ENCODE measurements at places on chromosomes 13 and 19. TPM values are rescaled to one million over a fixed set of nuclear protein-coding genes. Genes with fewer than 3 reads are reported as not detected.
A peak's percentile ranks its signal among the peaks of the same experiment; 100 is the strongest.

GRCh38 chr19:45468159-45468651 lies 409 bp downstream of the FOSB start:
- peak; percentile 58 for DNase-seq

GRCh38 chr13:25151626-25152195 lies 20.4 kb downstream of the AMER2 start:
- DNase-seq = no peak

GRCh38 chr13:93726173-93726957 lies 499.8 kb downstream of the GPC6 start:
- no peak for DNase-seq

DNA sequence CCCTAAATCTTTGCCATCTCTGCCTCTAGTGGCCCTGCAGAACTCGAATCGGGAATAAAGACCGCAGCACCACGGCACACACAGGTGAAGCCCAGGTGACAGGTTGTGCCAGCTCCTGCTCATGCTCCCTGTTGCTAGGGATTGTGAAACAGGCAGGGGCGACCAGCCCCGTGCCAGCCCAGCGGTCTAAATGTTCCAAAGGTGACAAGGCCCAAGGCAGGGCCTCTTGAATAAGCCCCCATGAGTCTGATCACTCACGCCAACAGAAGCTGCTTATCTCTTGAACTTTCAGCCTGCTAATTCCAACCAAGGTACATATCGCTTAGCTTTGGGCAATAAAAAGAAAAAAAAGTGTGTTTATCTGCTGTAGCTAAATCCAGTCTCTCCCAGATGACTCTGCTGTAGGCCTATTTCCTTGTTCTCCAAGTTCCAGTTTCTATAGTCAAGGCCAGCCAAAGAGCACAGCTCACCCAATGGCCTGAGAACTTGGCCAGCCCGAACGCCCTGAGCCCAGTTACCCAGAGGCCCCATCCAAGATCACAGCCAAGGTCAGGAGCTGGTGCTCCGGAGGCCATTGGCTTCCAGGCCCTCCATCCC lies 191.1 kb upstream of the GPR12 start:
- no peak for DNase-seq

GRCh38 chr19:16061943-16062342 lies 14.4 kb upstream of the TPM4 start:
- no peak for DNase-seq

PSG3 gene
- total RNA-seq = not detected

CYP4F8 gene
- not detected for total RNA-seq

- no peak for DNase-seq
Observed at GRCh38 chr19:8224394-8225145, 15.4 kb downstream of the CERS4 start.

FBXO17 gene
- total RNA-seq = 24.2 TPM

DNA sequence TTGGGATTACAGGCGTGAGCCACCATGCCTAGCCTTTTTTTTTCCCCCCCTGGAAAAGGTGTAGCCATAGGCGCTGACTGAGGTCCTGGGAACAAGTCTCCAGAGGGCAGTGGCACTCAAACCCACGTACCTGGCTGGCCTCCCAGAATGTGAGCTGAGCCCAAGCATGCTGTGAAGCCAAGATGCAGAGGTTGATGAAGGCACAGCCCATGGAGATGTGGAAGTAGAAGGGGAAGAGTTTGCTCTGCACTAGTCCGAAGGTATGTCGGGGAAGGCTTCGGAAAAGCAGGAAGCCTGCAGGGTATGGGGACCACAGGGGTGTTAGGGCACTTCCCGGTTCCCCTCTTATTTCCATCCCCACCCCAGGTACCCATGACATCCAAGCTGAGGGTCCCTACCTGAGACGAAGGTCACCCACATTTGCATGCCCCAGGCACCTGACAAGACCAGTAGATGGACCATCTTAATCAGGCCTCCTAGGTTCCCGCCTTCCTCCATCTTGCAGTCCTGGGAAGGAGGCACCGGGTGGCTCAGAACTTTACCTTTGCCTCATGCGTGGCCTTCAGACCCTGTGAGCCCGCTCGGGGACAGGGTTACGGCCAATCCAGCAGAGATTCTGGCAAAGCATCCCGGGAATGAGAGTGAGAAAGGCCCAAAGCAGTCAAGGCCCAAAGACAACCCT lies 805 bp downstream of the TMEM205 start:
- no peak for DNase-seq

DNA sequence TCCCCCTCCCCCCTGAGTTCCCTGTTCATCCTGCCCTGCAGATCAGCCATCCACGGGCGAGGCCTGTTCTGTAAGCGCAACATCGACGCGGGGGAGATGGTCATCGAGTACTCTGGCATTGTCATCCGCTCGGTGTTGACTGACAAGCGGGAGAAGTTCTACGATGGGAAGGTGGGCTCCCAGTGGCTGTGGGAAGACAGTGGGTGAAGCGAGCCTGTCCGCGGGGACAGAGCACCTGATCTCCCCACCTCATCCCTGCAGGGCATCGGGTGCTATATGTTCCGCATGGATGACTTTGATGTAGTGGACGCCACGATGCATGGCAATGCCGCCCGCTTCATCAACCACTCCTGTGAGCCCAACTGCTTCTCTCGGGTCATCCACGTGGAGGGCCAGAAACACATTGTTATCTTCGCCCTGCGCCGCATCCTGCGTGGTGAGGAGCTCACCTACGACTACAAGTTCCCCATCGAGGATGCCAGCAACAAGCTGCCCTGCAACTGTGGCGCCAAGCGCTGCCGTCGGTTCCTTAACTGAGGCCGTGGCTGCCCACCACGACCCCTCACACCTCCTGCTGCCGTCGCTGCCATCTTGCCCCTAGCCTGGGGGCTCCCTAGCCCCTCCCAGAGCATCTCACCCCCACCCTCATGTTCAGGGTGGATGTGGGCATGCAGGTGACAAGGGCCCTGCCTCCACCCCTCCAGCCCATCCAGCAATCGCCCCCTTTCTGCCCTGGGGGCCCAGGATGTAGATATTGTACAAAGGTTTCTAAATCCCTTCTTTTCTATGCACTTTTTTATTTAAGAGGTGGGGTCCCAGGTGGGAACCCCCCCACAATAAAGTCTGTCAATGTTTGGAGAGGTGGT lies 4.0 kb downstream of the IGFLR1 start:
- DNase-seq = no peak

CELF5 gene
- total RNA-seq = 0.64 TPM

GRCh38 chr19:48867123-48867745 lies 1.2 kb downstream of the PLEKHA4 start:
- DNase-seq = no peak

FAM98C gene
- 31.4 TPM for total RNA-seq

DNA sequence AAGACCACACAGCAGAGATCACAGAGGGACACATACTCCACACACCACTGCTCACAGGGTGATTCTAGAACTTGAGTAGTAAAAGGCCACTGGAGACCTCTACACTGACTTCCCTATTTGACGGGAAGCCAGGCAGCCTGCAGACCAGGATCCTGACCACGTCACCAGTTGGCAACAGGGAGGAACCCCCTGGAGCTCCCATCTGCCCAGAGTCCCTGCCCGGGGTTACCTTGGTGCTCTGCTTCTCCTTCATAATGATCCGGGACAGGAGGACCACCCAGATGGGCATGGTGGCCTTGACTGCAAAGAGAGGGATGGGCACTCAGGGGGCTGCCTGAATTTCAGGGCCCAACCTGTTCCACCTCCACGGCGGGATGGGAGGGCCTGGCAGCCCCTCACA lies 932 bp downstream of the SLC35E1 start:
- DNase-seq = no peak

- no peak for DNase-seq
Observed at GRCh38 chr13:29284726-29285125, 310.8 kb downstream of the SLC7A1 start.

KISS1R gene
- not detected for total RNA-seq

SDHAF1 gene
- total RNA-seq = 16.9 TPM

DNA sequence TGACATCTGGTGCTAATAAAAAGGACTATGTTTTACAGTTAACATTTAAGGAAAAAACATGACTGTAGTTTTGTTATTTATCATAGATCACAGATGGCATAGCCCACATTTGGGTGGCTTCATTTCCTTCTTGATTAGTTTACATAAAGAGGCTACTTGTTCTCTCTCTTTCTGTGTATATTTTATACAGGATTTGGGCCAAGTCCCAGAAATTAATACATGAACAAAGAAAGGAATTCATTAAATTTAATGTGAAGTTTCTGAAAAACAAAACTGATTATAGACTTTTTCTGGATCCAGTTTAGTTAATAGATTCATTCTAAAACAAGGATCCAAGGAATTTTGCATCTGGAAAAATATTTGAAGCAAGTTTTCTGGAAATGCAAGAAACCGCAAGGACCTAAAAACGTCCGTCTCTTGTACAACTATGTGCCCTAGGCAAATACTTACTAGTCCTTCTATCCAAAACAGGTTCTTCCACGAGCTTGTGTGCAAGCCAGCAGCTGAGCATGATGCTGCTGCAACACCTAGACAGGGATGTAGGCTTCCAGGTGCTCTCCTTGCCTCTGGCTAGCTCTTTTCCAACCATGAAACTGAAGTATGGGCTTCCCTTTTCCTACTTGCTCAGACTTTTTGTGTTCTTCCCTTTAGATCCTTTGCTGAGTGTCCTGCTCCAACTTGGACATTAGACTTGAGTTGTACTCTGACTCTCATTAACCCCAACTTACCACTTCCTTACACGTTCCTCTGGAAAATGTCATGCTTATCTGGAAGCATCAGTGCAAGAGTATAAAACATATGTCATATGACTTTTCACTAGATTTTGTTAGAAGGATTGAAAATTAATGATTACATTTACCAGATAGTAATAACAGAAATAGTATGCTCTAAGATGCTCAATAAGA lies 161.5 kb upstream of the STARD13 start:
- no peak for DNase-seq

DNA sequence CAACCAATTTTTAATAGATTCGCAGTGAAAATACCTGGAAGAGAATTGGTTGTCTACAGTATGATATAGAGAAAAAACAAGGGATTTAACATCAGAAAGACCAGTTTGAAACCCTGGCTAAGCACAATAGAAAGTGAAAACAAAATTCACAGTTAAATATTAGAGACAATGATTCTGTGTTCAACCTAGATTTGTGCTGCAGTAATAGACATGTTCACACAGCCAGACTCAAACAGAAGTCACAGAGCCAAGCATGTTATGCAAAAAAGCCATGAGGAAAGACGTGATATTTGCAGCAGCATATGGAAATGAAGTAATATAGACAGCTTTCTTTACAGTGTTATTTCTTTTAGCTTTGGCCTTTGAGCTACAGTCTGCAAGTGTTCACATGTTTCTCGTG lies 48.1 kb downstream of the SCEL start:
- DNase-seq = no peak

DNA sequence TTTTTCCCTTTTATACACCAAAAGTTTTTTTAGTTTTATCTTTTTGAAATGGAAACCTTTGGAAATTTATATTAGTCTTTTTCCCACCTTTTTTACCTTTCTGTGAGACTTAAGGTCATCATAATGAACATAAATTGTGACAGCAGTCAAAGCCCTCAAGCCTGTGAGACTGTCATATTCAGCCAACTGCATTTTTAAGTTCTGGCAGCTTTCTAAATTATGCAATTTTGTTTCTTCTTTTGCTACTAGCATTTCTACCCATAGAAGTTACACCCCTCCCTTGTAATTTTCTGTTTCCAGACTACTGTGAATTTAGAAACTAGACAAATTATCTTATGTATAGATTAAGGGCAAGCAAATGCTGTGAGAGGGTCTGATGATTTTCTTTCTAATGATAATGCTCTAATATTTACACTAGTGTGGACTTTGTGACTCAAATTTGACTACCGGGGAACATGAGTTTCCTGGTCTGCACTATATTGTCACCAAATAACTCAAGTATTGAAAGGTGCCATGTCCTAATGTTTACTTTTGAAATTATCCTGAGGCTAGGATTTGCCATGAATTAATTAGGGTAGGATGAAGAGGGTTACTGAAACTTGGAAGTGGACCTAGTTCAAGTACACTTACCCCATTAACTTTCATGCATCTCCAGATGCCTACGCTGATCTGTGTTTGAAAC lies 43.7 kb downstream of the FRY start:
- no peak for DNase-seq

DNA sequence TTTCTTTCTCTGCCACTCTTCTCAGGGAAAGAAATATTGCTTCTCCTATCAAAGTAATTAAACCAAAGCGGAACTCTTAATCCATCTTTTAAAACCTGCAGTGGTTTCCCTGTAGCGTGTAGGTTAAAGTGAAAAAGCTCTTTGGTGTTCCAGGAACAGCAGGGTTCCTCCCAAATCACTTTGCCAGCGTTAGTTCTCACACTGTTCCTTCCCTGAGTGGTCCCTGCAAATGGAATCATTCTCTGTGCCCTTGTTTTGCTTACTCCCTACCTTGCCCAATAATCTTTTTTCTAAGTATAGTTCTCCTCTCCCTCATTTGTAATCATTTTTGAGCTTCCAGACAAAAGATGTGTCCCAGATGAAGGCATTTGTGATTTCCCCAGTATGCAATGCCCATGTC lies 207.5 kb downstream of the HS6ST3 start:
- DNase-seq = no peak

ZNF134 gene
- total RNA-seq = 13.2 TPM

GRCh38 chr13:112056284-112056727 lies 10.6 kb upstream of the SOX1 start:
- DNase-seq = no peak

ZNF99 gene
- total RNA-seq = not detected

DNA sequence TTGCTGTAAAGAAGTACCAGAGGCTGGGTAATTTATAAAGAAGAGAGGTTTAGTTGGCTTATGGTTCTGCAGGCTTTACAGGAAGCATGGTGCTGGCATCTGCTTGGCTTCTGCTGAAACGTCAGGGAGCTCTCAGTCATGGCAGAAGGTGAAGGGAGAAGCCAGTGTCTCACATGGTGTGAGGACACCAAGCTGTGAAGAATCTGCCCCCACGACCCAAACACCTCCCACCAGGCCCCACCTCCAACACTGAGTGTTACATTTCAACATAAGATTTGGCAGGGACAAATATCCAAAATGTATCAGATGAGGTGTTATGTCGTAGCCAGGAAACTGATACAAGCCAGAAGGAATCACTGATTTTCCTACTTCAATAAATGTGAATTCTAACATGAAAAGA lies 136.5 kb downstream of the CYSLTR2 start:
- DNase-seq = no peak

CEACAM7 gene
- total RNA-seq = 9.0 TPM

DNA sequence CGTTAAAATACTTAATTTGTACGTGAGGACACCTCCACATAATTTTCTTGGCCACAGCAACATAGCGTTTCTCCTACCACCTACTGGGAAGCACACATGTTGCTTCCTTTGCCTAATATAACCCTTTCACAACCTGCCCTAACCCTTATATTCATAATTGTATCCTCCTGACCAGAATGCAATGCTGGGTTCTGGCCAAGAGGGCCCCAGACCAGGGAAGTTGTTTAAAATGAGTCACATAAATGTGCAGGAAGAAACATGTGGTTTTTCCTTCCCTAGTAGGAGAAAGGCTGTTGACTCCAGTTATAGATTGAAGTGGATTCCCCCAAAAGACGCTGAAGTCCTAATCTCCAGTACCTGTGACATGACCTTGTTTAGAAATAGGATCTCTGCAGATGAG lies 187.3 kb downstream of the NUFIP1 start:
- DNase-seq = peak; percentile 29

GRCh38 chr19:13637664-13638063 lies 126.7 kb upstream of the MRI1 start:
- DNase-seq = no peak

NLRP4 gene
- total RNA-seq = not detected
